ENCODE measurements at places on chromosomes 1 and 21.
A peak's percentile ranks its signal among the peaks of the same experiment; 100 is the strongest.

GRCh38 chr1:150420560-150421265 is 56.8 kb downstream of the RPRD2 start:
- no peak for DNase-seq

GRCh38 chr1:181128592-181129497 is 40.3 kb downstream of the IER5 start:
- DNase-seq = peak; percentile 61

DNA sequence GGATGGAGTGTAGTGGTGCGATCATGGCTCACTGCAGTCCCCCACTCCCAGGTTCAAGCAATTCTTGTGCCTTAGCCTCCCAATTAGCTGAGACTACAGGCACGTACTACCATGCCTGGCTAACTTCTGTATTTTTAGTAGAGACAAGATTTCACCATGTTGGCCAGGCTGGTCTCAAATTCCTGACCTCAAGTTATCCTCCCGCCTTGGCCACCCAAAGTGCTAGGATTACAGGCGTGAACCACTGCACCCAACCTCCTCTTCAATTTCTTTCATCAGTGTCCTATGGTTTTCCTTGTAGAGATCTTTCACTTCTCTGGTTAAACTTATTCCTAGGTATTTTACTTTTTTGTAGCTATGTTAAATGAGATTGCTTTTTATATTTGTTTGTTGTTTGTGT is 10.7 kb upstream of the MAST2 start:
- DNase-seq = no peak

- no peak for DNase-seq
Measured at GRCh38 chr1:218817691-218818465, 355.8 kb upstream of the LYPLAL1 start.

DNA sequence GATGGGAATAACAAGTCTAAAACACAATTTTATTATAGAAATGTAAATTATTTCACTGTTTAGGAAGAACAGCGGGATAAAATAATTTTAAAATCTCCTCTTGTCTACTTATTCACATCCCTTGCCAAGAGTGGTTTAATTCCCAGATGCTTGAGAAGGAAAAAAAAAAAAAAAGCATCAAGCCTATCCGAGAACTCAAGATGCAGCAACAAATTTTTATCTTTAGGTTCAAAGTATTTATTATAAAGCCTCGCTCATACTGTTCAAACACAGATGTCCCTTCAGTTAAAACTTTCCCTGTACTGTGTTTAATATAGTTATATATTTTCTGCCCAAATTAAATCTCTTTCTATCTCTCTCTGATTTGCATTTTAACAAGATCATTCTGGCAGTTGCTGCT is 1615.8 kb downstream of the PLA2G4A start:
- no peak for DNase-seq

- no peak for DNase-seq
Measured at GRCh38 chr1:36599828-36600227, 117.1 kb upstream of the CSF3R start.

- peak; percentile 43 for DNase-seq
Measured at GRCh38 chr1:167453123-167453522, 65.2 kb downstream of the CD247 start.

- DNase-seq = peak; percentile 64
Measured at GRCh38 chr1:227948493-227949260, 945 bp upstream of the WNT9A start.
